Esophagus squamous epithelium (tissue), 5 donors: ENCODE measurements at places on chromosomes 11 and 22.

- no peak for DNase-seq
Observed at GRCh38 chr22:40314041-40314440, 32.3 kb upstream of the ADSL start.

DNA sequence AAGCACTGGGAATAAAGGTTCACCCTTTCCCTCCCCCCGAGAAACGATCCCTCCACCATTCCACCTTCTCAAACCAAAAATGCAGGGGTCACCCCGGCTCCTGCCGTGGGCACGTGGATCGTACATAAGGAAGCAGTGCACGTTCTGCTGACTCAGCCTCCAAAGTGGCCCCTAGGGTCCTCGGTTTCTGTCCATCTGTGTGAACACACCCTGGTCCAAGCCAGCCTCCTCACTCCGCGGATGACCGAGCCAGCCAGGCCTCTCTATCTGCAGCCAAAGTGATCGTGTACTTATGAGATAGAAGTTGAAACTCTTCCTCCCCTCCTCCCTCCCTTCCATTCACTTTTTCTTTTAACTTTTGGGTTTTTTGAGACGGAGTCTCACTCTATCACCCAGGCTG is 16.2 kb downstream of the C11orf24 start:
- DNase-seq: no peak

GRCh38 chr22:36424901-36425579 is 37.3 kb upstream of the MYH9 start:
- no peak for DNase-seq

DNA sequence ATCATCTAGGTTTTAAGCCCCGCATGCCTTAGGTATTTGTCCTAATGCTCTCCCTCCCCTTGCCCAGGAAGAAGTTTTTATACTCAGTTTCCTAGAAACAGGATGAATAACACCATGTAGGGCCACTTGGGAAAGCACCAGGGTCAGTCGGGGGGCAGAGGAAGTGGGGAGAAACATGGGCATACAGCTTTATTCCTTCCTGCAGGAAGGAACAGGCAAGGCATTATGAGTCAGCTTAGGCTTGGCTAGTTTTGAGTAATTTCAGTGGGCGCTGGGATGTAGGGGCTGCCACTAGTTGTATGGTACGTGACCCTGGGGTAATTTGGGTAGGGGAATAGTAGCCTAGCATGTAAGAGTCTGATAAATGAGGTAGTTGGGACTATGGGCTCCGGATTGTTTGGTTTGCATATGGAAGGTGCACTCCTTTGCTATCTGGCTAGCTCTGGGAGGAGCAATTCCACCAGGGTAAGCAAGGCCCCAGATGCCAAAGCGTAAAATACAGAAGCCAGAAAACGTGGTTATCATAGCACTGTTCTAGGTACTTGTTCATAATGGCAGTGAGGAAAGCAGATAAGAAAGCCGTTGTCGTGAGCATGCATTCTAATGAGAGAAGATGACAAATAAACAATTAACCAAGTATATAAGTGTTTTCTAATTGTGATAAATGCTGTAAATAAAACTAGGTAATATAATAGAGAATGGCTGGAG is 24.8 kb downstream of the ACER3 start:
- no peak for DNase-seq

GRCh38 chr11:14819596-14819995 is 72.4 kb downstream of the CYP2R1 start:
- DNase-seq: no peak
